ENCODE measurements at places on chromosomes 5 and 9. TPM values are rescaled to one million over a fixed set of nuclear protein-coding genes. Genes with fewer than 3 reads are reported as not detected.

The INSL6 gene
- total RNA-seq: not detected

The CDH12 gene
- not detected for total RNA-seq

The RORB gene
- total RNA-seq: 0.52 TPM

The PHF24 gene
- 0.75 TPM for total RNA-seq

DNA sequence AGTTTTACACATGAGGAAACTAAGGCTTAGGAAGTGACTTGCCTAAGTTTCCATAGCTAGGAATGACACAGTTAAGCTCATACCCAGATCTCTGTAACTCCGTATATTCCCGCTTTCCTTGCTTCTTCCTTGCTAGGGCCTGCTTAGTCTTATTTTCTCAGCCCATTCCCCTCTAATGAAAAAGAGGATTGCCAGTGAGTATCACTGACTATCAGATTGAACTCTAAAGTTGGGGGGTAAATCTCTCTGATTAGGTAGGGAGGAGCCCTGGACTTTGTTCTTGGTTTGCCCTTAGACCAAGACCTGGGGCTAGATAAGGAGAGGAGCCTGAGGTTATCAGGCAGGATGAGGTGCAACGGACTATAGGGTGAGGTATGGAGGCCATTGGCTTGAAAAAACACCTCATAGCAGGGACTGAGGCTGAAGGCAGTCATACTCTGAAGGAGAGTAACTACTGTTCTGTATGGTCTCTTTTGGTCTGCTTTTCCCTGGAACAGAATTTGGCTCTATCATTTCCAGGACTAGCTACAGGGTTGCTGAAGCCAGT lies 2.5 kb downstream of the TRIM32 start:
- no peaks in the 10 kb centered on the region for H3K27me3 ChIP-seq
- H3K27ac ChIP-seq: no peak overlapping the region
- H3K4me1 ChIP-seq: peaks cover 73% of the 10 kb centered on the region
- DNase-seq: no peak
- H3K36me3 ChIP-seq: no peaks in the 10 kb centered on the region

- no peaks in the 10 kb centered on the region for H3K27me3 ChIP-seq
- no peaks in the 10 kb centered on the region for H3K36me3 ChIP-seq
- H3K4me3 ChIP-seq: no peak overlapping the region
- peak; percentile 53 for DNase-seq
Observed at GRCh38 chr9:35871545-35871944, 1.3 kb upstream of the OR13J1 start.

DNA sequence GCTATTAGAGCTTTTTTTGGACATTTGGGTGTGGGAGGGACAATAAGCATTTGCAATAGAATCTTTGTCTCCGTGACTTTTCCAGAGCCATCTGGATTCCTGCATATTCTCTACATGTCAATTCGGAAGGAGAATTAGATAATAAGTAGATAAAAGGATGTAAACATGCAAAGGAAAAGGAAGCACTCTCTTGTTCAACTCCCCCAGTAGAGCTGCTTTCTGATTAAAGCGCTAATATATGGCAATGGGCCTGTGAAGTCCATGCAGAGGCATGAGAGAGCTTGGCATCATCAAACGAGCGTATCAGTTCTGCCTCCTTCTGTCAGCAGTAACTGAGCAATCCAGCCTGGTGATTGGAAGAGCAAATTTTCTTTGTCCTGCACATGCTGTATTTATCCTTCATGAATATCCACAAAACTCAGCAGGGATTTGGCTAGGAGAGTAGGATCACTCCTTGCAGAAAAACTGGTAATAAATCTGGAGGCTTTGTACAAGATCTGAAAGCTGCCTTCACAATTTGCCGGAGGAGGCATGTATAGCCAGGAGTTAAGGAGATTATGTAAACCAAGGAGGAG lies 1752.9 kb downstream of the MAT2B start:
- no peaks in the 10 kb centered on the region for H3K27me3 ChIP-seq
- H3K27ac ChIP-seq: no peak overlapping the region
- H3K4me1 ChIP-seq: no peaks in the 10 kb centered on the region
- no peak for DNase-seq
- no peaks in the 10 kb centered on the region for H3K36me3 ChIP-seq
- H3K4me3 ChIP-seq: no peak overlapping the region

GRCh38 chr5:175686826-175687225 lies 29.0 kb downstream of the HRH2 start:
- no peak overlapping the region for H3K27ac ChIP-seq
- H3K36me3 ChIP-seq: no peaks in the 10 kb centered on the region
- H3K4me3 ChIP-seq: no peak overlapping the region
- H3K27me3 ChIP-seq: peaks cover 41% of the 10 kb centered on the region

DNA sequence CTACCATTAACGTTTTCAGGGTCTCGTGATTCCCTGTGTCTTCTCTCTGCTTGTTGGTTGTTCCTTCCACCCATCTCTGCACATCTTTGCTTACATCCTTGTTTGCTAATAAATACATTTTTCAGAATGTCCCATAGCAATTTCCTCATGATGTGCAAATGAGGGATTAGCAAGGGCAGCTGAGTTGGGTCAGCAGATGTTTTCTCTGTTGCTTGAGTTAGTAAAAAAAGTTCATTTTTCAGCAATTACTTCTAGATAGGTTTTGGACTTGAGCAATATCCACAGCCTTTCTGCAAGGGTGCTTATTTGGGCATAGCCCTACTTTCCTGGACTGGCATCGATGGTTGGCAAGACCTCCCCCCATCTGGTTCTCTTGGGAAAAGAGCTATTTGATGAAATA lies 4.8 kb upstream of the TNFSF15 start:
- H3K4me3 ChIP-seq: no peak overlapping the region
- H3K27ac ChIP-seq: no peak overlapping the region
- H3K27me3 ChIP-seq: no peaks in the 10 kb centered on the region
- H3K36me3 ChIP-seq: no peaks in the 10 kb centered on the region
- peak; percentile 26 for DNase-seq
- H3K4me1 ChIP-seq: no peaks in the 10 kb centered on the region

DNA sequence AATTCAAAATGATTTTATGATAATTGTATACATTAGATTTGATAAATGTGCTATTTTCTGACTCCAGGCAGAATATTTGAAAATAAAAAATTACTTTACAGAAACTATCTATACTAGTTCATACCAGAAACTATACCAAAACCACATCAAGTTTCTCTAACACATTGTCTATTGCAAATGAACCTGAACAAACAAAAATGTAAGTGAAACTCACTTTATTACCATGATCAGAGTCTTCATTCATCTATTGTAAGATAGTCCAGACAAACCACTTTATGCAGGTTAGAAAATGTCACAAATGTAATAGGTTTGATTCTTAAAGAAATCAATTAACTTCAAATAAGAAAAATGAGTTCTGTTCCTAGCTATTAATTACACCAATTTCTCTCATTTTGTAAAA lies 99.4 kb downstream of the OXCT1 start:
- H3K27me3 ChIP-seq: no peaks in the 10 kb centered on the region
- DNase-seq: no peak
- H3K4me3 ChIP-seq: no peak overlapping the region
- H3K36me3 ChIP-seq: no peaks in the 10 kb centered on the region
- no peak overlapping the region for H3K27ac ChIP-seq

DNA sequence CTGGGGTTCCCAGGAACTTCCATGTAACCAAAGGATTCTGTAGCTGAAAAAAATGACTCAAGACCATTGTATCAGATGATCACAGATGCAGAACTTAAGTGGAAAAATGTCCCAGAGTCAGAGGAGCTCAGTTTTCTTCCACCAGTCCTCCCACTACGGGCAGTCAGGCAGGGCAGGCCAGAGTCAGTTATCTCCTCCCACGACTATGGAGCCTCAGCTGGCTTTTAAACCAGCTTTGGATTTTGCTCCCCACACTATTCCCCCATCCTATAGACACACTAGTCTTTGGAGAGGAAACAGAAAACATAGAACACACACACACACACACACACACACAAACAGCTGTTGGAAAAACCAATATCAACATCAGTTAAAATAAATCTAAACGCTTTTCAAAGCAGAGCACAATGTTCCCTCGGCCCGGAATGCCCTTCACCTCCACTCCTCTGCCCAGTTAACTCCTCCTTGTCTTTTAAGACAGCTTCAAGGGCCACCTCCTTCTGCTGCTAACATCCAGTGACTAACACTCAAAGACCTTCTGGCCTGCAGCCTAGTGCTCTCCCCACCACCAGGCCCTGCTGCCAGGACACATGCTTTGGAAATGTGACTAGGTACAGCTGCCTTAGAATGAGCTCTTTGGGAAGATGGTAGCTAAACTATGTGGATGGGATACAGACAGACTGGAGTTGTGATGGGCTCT lies 56.8 kb downstream of the NIPAL4 start:
- H3K36me3 ChIP-seq: peaks cover 22% of the 10 kb centered on the region
- DNase-seq: no peak
- H3K4me1 ChIP-seq: peaks cover 90% of the 10 kb centered on the region
- H3K4me3 ChIP-seq: no peak overlapping the region
- peak overlapping the region; percentile 89 for H3K27ac ChIP-seq
- no peaks in the 10 kb centered on the region for H3K27me3 ChIP-seq

GRCh38 chr9:7490317-7491108 lies 309.1 kb downstream of the DMAC1 start:
- H3K4me3 ChIP-seq: no peak overlapping the region
- no peak for DNase-seq
- no peaks in the 10 kb centered on the region for H3K4me1 ChIP-seq
- H3K27ac ChIP-seq: no peak overlapping the region
- H3K27me3 ChIP-seq: no peaks in the 10 kb centered on the region
- H3K36me3 ChIP-seq: no peaks in the 10 kb centered on the region

- no peak for DNase-seq
- no peaks in the 10 kb centered on the region for H3K27me3 ChIP-seq
- no peaks in the 10 kb centered on the region for H3K36me3 ChIP-seq
- no peak overlapping the region for H3K27ac ChIP-seq
- H3K4me1 ChIP-seq: no peaks in the 10 kb centered on the region
- no peak overlapping the region for H3K4me3 ChIP-seq
Observed at GRCh38 chr5:161372682-161373344, 173.7 kb downstream of the GABRB2 start.

- no peaks in the 10 kb centered on the region for H3K27me3 ChIP-seq
- H3K27ac ChIP-seq: no peak overlapping the region
- H3K4me1 ChIP-seq: no peaks in the 10 kb centered on the region
Observed at GRCh38 chr5:1553539-1554409, 30.0 kb upstream of the LPCAT1 start.

Measured in esophagus muscularis mucosa (tissue), 4 donors.